Left kidney (tissue), 8 donors: ENCODE measurements at places on chromosomes 7 and 10. TPM values are rescaled to one million over a fixed set of nuclear protein-coding genes. Genes with fewer than 3 reads are reported as not detected.

Gene C10orf105
- 0.18 TPM for polyA plus RNA-seq

Gene ANKRD61
- polyA plus RNA-seq: 3.4 TPM

Gene NPFFR1
- 0.15 TPM for polyA plus RNA-seq

Gene STRIP2
- polyA plus RNA-seq: 5.7 TPM

Gene GFRA1
- polyA plus RNA-seq: 29.8 TPM

Gene AKR1C8
- polyA plus RNA-seq: 0.20 TPM

Gene FAM200A
- polyA plus RNA-seq: 16.2 TPM

Gene PIP
- polyA plus RNA-seq: not detected

Gene ARL3
- 31.5 TPM for polyA plus RNA-seq

Gene SHH
- 2.1 TPM for polyA plus RNA-seq

Gene CYP2C8
- 12.4 TPM for polyA plus RNA-seq

DNA sequence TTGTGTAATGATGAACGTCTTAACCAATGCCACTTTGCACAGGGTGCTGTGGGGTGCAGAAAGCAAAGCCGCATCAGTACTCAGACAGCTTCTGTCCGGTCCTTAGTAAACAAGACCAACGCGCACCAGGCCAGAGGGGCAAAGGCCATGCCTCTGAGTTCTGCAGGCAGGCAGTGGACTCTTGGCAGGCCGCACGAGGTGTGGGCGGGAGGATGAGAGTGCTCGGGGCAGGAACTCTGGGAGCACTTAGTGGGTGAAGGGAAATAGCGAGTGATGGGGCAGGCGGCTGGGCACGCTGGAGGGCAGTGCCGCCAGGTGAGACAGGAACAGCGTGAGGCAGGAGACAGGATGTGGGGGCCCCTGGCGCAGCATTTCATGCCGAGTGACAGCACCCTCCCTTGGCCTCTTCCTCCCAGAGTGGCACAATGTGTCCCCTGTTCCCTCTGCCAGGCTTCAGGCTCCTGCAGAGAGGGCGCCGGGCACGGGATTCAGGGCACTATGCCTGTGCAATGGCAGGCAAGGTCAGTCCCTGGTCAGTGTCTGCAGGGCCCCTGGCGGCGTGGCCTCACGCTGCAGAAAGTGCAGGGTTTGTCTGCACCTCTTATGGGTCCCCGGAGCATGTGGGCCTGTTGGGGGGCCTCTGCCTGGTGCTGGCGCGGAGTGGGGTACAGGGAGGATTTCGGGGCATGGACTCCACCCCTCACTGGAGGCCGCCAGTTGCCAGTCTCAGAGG lies 60.4 kb downstream of the VIPR2 start:
- no peak for DNase-seq

DNA sequence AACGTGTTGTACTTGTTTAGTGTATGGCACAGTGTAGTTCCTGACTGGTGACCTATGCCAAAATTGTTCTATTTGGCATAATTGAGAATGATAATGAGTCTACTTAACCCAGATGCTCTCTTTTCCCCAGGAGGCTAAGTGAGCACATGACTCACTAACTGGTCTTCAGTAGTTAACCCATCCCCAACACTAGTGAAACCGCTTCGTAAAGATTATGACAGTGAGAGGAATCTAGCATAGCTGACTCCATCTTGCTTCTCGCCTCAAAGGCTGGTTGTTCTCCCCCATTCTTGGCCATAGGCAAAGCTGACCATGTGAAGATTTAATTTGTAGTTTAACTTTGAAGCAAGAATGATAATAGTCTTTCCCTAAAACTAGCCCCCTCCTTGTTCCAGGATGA lies 47.2 kb downstream of the CDK1 start:
- DNase-seq: no peak

- DNase-seq: peak; percentile 88
Measured at GRCh38 chr10:63166742-63167258, 33.7 kb downstream of the NRBF2 start.

- DNase-seq: no peak
Measured at GRCh38 chr10:28853195-28853594, 175.9 kb downstream of the BAMBI start.

- DNase-seq: peak; percentile 35
Measured at GRCh38 chr7:102432442-102433218, 745 bp upstream of the ORAI2 start.

GRCh38 chr10:78351809-78352208 lies 318.1 kb downstream of the RPS24 start:
- no peak for DNase-seq

GRCh38 chr10:100792574-100792973 lies 47.2 kb downstream of the PAX2 start:
- DNase-seq: peak; percentile 27

- no peak for DNase-seq
Measured at GRCh38 chr7:17408245-17408903, 109.9 kb downstream of the AHR start.

DNA sequence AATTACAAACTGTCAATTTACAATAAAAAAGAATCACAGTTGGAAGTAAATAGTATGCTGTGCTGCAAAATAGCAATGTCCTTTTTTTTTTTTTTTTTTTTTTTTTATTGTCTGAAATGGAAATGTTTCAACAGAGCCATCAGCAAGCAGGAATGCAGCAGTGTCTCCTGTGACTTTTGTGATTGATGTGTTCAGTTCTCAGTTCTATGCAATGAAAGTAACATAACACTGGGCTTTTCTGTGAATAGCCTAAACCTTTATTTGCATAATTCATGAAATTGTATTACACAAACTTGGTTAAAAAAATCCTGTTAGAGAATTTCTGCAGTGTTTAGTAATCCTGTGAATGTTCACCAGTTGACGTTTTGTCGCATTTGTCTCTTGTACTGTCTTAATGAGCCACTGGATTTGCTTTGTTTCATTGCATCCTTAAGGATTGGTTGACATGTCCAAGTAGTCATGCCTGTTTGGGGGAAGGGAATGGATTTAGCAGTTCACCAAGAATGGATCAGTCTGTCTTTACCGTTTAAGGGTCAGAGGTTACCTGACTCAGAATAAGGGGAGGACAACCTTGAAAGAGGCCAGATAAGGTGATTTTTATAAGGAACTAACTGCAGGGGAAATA lies 192.7 kb downstream of the MLLT10 start:
- no peak for DNase-seq

DNA sequence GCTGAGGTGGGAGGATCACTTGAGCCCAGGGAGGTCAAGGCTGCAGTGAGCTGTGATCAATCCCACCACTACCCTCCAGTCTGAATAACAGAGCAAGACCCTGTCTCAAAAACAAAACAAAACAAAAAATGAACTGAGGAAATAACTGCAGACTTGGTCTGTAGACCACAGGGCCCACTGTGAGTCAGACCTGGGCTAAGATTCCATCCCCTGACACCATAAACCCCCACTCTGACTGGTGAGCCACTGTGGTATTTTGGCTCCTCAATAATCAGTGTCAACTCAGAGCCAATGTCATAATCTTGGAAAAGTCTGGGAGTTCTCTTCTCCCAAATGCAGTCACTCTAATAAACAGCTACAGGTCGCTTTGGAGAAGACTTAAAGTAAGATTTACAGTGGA lies 24.0 kb upstream of the ERCC6 start:
- DNase-seq: no peak

DNA sequence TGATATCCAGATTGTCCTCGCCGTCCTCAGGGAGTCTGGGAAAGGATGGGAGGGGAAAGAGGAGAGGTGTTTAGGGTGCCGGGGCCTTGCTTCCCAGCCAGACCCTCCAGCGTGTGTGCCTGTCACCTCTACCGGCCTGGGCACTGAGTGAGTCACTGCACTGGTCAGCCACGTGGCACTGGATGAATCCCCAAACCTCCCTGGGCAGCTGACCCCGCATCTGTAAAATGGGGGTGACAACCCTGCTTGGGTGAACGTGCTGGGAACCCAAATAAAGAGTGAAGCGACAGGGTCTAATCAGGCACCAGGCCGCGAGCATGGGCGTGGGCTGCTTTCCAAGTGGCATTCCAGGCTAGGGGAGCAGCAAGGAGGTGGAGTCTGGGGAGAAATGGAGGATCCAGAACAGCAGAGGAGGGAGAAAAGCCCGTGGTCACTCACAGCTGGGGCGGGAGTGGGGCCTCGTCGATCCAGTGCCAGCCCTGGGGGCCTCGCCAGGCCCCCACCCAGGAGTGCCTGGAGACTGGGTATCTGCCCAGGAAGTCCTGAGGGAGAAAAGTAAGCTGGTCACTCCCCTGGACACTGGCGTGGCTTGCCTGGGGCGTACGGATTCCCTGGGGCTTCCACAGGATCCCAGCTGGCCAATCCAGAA lies 29.7 kb downstream of the KLRG2 start:
- no peak for DNase-seq

DNA sequence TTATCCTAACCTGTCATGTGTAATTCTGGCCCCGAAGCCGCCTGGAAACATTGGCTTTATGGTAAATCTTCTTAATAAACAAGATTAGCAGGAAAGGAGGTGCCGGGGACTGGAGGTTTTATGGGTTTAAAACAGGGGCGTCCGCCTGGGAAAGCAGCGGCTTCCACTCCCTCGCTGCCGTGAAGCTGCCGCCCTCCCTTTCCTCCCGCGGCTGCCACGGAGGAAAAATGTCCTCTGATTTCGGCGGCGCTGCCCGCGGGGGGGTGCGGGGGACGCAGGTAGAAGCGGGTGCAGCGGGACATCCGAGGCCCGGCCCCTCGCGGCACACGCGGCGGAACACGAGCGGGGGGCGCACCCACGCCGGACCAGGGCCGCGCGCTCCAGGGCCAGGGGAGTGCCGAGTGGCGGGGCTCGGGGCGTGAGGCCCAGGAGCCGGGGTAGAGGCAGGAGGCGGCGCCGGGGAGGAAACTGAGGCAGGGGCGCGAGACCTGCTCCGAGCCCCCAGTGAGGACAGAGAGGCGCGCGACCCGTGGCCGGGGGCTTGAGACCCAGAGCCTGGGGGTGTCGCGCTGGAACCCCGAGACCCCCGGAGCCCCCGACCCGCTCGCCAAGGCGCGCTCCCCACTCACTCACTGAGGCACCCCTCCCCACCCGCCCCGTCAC lies 993 bp downstream of the PTPRN2 start:
- no peak for DNase-seq

- DNase-seq: no peak
Measured at GRCh38 chr7:16652888-16653287, 6.9 kb downstream of the BZW2 start.

DNA sequence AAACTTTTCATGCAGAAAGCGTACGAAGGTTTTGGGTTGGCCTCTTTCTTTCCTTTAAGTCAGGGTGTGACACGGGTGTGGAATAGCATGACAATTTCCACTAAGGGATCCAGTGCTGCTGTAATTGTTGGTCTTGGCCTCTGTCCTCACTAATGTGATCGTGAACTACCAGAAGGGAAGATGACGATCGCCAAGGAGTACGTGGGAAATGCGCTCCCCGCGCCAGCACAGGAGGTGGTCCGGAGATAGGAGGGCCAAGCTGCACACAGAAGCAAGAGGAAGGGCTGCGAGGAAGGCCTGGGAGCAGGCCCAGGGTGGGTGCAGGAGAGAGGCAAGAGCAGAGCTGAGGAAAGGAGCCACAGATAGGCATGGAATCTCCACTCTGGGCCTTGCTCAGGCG lies 79.7 kb upstream of the PODXL start:
- no peak for DNase-seq

GRCh38 chr10:87667493-87667892 lies 7.8 kb downstream of the PAPSS2 start:
- no peak for DNase-seq

DNA sequence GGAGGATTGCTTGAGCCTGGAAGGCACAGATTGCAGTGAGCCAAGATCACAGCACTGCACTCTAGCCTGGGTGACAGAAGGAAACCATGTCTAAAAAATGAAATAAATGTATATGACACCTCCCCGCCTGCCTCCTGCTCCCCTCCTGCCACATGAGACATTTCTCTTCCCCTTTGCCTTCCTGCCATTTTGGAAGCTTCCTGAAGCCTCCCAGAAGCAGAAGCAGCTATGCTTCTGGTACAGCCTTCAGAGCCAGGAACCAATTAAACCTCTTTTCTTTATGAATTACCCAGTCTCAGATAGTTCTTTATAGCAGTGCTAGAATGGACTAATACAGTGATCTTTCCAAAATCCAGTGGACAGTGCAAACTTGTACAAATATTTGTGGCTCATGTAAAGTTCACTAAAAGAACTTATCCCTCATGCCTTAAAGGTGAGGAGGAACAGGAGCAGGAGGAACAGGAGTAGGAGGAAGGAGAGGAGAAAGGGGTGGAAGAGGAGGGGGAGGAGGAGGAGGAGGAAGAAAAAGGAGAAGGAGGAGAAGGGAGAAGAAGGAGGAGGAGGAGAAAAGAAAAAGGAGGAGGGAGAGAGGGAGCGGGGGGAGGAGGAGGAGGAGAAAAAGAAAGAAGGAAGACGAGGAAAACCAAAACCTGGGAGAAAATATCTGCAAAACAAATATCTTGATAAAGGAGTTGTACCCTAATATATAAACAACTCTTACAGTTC lies 2.8 kb upstream of the ABI1 start:
- no peak for DNase-seq

- no peak for DNase-seq
Measured at GRCh38 chr7:43572516-43573049, 10.3 kb upstream of the STK17A start.

GRCh38 chr7:2359610-2360009 lies 5.0 kb downstream of the EIF3B start:
- no peak for DNase-seq

DNA sequence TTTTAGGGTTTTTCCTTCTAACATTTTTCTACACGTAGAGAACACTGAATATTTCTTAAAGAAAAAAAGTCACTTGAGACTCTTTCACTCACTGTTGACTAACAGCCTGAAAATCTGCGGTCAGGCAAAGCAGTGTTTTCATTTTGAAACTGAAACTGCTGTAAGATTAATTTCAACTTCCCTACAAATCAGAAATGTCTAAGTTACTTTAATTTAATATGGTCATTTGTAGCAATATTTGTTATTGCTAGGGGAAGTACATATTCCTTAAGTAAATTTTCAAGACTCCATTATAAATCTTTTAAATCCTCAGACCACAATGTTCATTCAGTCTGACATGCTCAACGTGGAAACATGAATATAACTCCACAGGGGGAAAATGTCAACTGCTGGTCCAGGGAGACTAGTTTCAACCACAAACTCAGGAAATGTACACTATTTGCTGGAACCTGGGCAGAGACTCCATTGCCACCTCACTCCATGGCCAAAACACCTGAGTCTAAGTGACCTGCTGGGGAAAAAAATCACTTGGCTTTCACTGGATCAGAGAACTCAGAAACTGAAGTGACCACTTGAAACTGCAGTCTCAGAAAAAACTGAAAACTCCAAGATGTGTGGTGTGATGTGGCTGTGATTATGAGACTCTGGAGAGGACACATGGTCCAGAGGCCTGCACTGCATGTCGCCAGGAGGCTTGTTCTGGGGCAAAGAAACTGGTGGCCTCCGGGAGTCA lies 161.2 kb downstream of the TAX1BP1 start:
- DNase-seq: no peak

DNA sequence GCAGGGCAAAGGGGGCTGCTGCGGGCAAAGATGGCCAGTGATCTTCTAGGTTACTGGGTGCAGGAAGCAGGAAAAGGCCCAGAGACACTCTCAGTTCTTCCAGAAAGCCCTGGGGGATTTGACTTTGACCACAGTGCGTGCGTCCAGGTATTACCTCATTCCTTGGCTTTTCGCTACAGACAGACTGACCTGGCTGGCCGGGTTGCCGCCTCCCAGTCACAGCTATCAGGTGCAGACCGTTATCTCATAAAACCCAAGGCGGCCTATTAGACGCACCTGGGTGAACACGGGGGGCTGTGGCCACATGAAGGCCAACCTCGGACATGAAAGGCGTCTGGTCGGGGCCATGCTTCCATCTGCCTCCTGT lies 80.3 kb downstream of the FOXL3 start:
- no peak for DNase-seq
